ENCODE measurements at places on chromosomes 4 and X.

GRCh38 chr4:78864405-78865024 is 74.7 kb downstream of the PAQR3 start:
- no peak for DNase-seq

DNA sequence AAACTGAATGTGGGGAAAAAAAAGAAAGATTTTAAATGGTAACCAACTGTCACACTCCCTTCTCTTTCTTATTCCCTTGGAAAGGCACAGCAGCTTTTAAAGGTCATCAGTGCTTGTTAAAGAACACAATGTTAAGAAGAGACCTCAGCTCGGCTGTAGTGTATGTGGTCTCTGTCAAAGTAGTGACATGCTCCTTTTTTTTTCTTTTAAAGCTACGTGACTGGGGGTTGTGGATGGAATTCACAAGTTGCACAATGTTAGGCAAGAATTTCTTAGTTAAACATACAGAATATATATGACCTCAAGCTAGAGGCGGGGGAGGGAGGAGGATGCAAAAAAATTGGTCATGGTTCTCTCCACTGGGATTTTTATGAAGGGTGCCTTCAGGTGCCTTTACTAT is 45.6 kb downstream of the OCRL start:
- no peak for DNase-seq

DNA sequence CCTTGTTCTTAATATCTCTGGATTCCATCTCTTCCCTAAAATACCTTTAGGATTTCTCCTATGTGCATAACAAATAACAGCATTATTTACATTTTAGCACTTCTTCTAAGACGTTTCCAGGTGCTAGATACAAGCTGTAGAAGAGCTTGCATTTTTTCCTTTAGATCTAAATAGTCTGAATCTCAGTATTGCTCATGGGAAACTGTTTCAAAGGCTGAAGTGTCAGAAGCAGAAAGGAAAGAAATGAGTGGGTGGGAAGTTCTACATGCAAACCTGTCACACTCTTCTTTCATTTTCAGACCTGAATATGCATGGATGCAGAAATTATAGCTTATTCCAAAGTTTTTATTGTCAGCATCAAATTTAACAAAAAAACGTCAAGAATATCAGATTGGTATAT is 41.8 kb downstream of the FGF13 start:
- DNase-seq: no peak

DNA sequence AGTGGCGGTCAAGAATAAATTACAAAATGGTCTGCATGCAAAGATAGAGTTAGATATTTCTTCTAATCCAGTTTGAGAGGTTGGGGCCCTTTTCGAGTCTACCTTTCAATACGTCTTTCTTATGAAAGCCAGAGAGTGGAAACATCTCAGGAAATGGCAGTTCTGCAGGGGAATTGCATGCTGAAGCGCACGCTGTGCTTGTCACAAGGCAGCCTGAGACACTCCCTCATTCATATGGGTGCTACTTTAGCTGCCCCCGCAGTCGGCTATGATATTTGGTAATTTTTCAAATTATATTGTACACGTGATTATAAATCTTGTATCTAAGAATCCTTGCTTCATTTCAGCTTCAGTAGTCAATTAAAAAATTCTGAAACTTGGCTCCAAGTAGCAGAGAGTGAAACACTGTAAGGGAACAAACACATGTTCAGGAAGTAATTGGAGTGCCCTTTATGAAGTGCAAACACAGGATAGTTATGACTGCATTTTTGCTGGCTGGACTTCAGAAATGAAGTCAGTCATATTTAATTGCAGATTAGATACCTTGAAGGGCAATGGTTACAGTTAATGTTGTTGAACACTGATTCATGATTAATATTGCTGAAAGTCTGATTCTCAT is 145.5 kb upstream of the NAP1L5 start:
- DNase-seq: no peak

DNA sequence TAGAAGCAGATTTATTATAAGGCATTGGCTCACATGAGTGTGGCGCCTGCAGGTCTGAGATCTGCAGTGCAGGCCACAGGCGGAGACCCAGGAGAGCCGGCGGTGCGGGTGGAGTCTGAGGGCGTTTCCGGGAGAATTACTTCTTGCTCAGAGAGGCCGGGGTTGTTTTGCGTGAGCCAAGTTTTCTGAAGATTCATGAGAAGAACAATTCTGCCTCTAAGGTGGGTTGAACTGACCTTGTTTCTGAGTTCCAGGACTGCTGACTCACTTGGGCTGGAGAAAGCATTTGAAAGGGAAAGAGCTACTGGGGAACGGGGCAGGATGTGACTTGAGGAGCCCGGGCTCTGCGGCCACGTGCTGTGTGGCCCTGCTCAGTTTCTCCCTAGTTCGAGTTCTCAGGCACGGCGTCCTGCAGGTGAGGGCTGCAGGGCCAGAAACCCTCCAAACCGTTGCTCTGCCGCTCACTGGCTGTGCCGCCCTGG is 36.7 kb upstream of the SORCS2 start:
- no peak for DNase-seq

GRCh38 chr4:7631288-7632014 is 196.7 kb upstream of the PSAPL1 start:
- no peak for DNase-seq

DNA sequence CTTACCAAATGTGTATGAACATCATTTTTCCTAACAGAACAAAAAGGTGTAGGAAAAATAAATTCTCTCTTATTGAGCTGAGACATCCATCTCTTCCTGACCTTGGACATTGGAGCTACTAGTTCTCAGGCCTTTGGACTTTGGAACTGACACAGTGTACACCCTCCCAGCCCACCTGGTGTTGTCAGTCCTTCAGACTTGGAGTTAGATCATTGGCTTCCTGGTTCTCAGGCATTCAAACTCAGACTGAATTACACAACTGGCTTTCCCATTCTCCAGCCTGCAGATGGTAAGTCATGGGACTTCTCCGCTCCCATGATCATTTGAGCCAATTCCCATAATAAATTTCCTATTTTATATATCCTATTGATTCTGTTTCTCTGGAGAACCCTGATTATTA is 84.8 kb upstream of the EDNRA start:
- no peak for DNase-seq

GRCh38 chr4:113952452-113953029 is 26.9 kb downstream of the ARSJ start:
- DNase-seq: no peak
